ENCODE measurements at places on chromosomes 5 and 9. TPM values are rescaled to one million over a fixed set of nuclear protein-coding genes. Genes with fewer than 3 reads are reported as not detected.

The CD274 gene
- total RNA-seq, result 2.4 TPM

The SLCO6A1 gene
- not detected for total RNA-seq

The PIP5K1B gene
- 0.06 TPM for total RNA-seq

The CDH6 gene
- 44.7 TPM for total RNA-seq

The OTULINL gene
- not detected for total RNA-seq

The SAXO1 gene
- under 0.01 TPM for total RNA-seq

The SPAAR gene
- total RNA-seq, result 0.12 TPM

The GPX3 gene
- total RNA-seq, result 21.5 TPM

The ADAMTS16 gene
- not detected for total RNA-seq

The PAX5 gene
- total RNA-seq, result not detected

The CKS2 gene
- 62.5 TPM for total RNA-seq

The N4BP3 gene
- 1.5 TPM for total RNA-seq

The PLAC8L1 gene
- 0.40 TPM for total RNA-seq

The TRIO gene
- total RNA-seq, result 99.9 TPM

The RNF208 gene
- total RNA-seq, result 0.40 TPM

The CDX1 gene
- 0.12 TPM for total RNA-seq

The FPGS gene
- 73.4 TPM for total RNA-seq

The PCDHB15 gene
- total RNA-seq, result 0.56 TPM

The FBP1 gene
- total RNA-seq, result not detected

The RFESD gene
- total RNA-seq, result 2.2 TPM

The KIAA0825 gene
- total RNA-seq, result 4.1 TPM

The CCNO gene
- total RNA-seq, result 0.40 TPM
